Effector CD4-positive, alpha-beta T cell (primary cell): ENCODE measurements at places on chromosomes 5 and 9.

- DNase-seq: no peak
Measured at GRCh38 chr9:72334658-72335337, 30.2 kb downstream of the ZFAND5 start.

DNA sequence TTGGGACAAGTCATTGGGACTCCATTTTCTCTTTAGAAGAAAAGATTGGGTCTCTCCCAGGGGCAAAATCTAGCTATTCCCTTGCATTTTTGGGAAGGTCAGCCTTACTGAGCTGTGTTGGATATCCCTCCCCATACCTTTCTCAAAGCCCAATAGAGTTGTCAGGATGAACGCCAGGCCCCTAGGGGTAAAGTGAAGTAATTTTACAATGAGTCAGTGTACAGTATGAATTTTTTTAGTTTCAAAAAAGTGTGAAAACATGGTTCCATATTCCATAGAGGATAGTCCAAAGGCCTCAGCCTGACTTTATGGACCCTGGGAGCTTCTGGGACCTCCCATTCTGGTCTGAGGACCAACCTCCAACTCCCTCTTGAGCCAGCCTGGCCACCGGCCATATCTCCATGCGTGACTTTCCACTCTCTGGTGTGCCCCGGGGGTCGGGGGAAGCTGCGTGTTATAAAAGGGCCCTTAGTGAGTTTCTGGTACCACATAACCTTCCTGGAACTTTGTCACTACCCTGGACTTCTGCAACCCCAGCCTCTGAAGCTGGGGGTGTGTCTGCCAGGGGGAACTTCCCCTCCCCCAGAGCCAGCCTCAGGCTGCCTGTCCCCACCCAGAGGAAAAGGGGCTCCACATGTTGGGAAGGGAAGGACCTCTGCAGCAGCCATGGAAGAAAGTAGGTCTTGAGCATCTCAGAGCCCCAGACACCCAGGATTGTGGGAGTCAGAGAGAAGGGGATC is 52.4 kb upstream of the SYNPO start:
- DNase-seq: no peak

- DNase-seq: peak; percentile 63
Measured at GRCh38 chr9:120755810-120756434, 37.3 kb downstream of the FBXW2 start.

DNA sequence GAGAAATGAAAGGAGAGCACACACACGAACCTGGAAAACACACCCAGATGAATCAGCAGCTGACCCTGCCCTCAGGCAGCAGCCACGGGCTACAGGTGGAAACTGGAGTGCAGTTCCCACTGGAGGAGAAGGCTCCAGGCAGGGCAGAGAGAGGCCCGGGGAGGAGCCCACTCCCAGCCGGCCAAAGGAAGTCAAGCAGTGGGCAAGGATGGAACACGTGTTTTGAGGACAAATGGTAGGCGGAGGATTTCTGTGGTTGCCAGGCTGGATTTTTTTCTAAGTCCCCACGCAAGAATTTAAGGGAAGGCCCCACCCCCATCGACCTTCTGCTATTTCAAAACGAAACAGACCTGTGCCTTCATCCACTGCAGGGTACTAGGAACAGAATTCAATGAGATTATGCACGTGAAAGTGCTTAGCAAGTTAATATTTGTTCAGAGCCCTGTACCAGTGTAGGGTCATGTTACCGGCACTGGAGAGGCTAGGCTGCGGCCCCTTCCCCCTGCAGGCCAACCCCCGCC is 6.8 kb downstream of the EPB41L4B start:
- DNase-seq: no peak

GRCh38 chr5:147101659-147102369 is 133.0 kb upstream of the STK32A start:
- DNase-seq: no peak

DNA sequence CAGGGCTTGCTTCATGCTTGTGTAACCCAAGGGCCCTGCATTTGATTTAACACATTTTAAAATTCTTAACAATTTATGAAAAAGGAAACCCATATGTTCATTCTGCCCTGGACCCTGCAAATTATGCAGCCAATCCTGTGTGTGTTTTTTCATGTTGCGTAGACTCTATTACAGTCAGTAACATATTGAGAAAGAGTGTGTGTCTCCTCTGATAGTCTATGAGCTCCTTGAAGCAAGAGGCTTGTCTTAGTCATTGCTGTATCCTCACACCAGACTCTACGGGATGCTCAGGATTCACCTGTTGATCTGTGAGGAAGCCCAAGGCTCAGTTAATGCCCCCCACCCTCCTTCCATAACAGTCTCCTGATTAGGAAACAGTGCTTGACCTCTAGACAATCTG is 177.3 kb upstream of the DMAC1 start:
- DNase-seq: no peak

- no peak for DNase-seq
Measured at GRCh38 chr5:62977661-62978060, 399.0 kb downstream of the LRRC70 start.

DNA sequence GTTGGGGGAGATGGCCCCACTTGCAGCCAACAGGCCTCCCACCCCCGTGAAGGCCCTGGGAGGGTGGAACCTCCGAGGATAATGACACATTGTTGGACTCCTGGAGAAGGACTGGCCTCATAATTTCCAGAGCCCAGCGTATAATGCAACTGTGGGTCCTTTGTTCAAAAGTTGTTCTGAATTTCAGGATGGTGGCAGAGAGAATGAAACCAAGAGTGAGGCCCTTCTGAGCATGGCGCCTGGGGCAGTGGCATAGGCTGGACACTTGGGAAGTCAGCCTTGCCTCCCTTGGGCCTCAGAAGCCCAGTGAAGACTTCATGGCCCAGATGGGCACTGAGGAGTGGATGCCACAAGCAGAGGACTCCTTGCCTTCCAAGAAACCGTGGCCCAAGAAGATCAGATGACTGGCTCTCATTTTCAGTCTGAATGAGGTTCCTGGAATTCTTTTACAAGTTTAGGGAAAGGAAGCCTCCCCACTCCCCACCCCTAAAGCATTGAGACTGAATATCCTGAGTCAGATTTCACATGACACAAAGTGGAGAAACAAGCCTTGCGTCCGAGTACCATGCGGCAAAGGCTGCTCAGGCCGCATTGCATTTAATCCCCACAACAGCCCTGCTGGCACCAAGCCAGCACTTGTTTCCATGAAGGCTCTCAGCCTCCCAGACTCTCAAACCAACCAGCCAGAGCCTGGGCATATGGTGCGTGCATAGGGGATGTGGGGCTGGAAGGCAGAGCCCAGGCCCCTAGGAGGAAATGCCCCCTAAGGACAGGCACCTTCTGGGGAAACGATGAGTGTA is 96.7 kb upstream of the SMIM23 start:
- DNase-seq: no peak

DNA sequence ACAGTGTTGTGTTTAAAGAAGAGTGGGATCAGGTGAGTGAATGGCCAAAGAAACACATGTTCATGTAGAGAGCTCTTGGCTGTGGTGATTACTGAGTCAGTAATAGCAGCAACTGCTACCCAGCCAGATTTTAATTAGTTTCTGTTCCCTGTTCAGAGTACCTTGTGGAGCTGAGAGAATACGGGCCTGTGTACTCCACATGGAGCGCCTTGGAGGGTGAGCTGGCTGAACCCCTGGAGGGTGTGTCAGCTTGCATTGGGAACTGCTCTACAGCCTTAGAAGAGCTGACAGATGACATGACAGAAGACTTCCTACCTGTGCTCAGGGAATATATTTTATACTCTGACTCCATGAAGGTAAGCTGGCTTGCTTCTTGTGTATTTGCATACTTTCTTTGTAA is 52.3 kb downstream of the SLC46A2 start:
- DNase-seq: no peak

GRCh38 chr5:180742727-180743126 is 2.9 kb upstream of the OR2Y1 start:
- no peak for DNase-seq

DNA sequence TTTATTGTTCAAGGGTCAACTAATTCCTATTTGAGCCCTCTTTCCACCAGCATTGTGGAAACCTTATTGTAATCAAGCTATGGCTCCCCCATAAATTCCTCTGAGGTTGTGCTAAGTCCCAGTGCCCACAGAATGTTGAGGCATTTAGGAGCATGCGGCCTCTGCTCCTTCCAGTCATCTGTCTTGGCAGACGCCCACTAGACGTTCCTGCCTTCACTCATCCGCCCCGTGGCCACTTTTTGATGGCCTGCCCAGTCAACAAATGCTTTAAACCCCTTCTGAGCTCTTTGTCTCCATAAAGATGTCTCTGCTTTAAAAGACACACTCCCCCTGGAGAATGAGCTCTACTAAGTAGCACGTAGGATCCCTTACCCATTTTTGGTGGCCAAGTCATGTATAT is 104.7 kb downstream of the GAS1 start:
- no peak for DNase-seq

DNA sequence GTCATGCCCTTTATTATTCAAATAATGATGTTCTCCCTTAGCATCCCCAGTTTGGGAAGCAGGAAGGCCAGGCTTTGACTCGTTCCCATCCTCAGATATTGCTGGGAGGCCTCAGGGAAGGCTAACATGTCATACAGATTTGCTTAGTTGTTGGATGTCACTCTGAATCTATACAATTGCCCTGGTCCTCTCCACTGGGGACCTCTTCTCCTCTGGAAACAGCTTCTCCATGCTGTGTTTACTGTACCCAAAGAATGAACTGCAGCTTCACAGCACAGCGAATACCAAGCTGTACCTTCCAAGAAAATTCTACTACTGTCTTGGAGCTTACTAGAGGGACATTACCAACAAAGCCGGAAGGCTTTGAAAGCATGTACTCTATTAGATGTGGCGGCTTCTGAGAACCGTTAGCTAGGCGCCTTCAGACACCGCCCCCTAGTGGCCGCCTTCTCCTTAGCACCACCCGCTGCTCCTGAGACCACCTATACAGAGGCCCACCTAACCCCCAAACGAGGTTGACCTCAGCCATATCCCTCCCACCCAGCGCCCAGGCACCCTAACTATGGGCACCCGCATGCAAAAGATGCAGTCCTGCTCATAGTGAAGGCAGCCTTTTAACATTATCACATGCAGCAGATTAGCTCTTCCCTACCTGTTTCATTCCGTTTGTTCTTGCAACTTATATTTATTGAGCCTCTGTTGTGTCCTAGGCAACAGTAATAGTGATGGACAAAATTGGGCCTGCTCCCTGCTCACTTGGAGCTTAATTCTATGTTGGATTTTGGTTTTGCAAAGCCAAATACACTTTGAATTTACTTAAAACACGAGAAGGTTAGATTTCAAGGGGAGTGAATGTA is 34.9 kb upstream of the FOXI1 start:
- DNase-seq: no peak

- DNase-seq: no peak
Measured at GRCh38 chr9:97635026-97635425, 1.4 kb downstream of the NCBP1 start.

DNA sequence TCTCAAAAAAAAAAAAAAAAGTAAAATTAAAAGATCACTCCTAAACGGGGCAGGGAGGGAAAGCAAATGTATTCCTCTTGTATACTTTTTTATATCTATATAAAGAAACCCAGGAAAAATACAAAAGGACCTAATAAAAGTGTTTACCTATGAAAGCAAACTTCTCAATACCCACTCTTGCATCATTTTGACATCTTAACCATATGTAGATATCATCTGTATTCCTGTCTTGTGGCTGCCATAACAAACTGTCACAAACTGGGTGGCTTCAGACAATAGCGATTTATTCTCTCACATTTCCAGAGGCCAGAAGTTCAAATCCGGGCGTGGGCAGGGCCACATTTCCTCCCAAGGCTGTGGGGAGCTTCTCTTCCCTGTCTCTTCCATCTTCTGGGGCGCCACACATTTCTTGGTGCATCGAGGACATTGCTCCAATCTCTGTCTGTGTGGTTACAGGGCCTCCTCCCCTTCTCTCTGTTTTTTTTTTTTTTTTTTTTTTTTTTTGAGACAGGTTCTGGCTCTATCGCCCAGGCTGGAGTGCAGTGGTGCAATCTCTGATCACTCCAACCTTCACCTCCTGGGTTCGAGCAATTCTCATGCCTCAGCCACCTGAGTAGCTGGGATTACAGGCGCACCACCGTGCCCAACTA is 58.4 kb upstream of the IL17B start:
- no peak for DNase-seq

DNA sequence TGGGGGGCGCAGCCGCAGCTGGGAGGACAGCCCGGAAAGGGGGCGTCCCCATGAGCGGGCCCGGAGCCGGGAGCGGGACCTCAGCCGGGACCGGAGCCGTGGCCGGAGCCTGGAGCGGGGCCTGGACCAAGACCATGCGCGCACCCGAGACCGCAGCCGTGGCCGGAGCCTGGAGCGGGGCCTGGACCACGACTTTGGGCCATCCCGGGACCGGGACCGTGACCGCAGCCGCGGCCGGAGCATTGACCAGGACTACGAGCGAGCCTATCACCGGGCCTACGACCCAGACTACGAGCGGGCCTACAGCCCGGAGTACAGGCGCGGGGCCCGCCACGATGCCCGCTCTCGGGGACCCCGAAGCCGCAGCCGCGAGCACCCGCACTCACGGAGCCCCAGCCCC is 47.0 kb downstream of the TJP2 start:
- DNase-seq: no peak

DNA sequence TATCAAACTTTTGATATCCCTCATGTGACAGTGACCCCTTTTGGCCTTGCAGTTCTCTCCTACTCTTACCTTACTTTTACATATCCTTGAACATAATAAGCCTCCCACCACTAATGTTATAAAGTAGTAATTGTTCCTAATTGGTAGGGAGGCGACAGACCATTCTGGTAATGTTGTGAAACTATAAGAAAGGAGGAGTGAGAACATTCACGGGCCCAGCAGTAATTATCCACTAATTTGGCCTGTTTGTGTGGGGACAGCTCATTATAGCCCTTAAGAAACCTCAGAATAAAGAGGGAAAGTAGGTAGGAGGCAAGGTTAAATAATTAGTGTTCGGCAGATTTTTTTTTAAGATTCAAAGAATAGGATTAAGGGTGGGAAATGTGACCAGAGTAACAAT is 1046.5 kb upstream of the ARRDC3 start:
- no peak for DNase-seq

GRCh38 chr9:12702160-12702758 is 9.1 kb downstream of the TYRP1 start:
- DNase-seq: no peak

DNA sequence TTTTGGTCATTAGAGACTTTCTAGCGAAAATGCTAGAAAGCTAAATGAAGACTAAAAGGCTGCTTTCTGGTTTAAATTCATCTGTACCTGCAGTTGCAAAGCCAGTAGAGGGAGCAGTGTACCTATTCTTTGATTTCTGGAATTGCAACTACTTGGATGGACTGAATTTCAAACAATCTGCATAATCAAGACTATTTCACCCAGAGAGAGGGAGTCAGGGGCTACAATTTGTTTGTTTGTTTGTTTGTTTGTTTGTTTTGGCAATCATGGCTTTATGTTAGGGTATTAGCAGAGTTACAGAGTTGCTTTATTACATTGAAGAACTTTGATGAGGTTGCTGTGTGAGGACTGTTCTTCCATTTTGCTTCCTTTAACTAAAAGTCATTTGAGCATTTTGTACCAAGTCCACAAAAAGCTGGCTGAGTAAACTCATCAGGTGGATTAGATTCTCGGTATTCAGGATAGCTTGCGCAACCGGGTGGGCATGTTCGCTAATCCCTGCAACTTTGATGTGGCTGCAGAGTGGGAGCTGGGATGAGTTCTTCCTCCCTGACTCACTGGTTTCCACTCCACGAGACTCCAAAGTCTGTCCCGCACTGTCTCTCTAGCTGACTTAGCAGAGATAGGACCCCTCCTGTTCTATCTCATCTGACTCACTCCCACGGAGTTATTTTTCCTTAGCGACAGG is 80.0 kb upstream of the TUT7 start:
- DNase-seq: no peak
